Astrocyte of the spinal cord (primary cell): ENCODE measurements at places on chromosomes 7 and 10.

- DNase-seq: peak; percentile 41
These were observed 325.5 kb downstream of the SFMBT2 start for GRCh38 chr10:7085147-7085912.

GRCh38 chr10:33142295-33142694 lies 184.3 kb upstream of the ITGB1 start:
- no peak for DNase-seq

- peak; percentile 72 for DNase-seq
These were observed 68.9 kb upstream of the NMT2 start for GRCh38 chr10:15237351-15237750.

DNA sequence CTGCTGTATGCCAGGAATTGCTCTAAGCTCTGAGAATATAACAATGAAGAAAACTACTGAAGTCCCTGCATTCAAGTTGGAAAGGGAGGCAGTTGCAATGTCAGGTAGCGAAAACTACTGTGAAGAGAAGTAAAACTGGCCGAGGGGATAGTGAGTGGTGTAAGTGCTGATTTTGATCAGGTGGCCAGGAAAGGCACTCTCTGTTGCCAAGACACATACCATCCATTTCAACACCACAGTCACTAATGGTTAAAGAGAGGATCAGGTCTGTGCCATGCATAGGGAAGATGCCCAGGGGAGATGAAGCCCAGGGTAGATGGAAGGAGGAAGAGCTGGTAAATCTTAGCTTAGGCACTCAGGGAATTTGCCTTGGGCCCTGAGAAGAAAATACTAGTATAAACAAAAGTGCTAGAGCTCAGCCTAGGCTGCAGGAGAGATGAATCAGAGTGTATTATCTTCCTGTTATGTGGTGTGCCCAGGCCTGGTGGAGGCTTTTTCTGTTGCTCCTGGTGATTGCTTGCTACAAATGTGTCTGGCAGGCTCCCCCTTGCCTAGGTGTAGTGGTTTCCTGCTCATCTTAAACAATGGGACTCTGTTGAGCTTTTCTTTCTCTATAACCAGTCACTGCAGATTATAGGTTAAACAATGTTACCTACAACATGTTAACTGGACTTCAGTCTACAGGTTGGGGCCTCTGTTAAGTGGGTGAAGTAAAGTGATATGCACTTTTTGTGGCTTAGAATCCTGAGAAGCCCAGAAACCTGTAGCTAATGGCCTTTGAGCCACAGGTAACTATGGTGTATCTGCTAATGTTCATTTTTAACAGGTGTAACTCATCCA lies 125.5 kb downstream of the LRRC4 start:
- peak; percentile 64 for DNase-seq

DNA sequence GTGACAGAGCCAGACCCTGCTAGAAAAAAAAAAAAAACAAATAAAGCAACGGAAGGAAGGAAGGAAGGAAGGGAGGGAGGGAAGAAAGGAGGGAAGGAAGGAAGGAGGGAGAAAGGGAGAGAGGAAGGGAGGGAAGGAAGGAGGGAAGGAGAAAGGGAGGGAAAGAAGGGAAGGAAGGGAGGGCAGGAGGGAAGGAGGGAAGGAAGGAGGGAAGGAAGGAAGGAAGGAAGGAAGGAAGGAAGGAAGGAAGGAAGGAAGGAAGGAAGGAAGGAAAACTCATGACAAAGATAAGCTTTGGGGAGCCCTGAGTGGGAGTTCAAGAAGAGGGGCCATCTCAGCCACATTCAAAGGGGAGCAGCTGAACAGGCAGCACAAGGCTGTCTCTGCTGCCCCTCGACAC lies 124.7 kb upstream of the MGMT start:
- no peak for DNase-seq
